Caki2 (cell line): ENCODE measurements at places on chromosomes 3 and 15. TPM values are rescaled to one million over a fixed set of nuclear protein-coding genes. Genes with fewer than 3 reads are reported as not detected.
A peak's percentile ranks its signal among the peaks of the same experiment; 100 is the strongest.

Gene IQCF5
- not detected in 2 replicates for total RNA-seq

DNA sequence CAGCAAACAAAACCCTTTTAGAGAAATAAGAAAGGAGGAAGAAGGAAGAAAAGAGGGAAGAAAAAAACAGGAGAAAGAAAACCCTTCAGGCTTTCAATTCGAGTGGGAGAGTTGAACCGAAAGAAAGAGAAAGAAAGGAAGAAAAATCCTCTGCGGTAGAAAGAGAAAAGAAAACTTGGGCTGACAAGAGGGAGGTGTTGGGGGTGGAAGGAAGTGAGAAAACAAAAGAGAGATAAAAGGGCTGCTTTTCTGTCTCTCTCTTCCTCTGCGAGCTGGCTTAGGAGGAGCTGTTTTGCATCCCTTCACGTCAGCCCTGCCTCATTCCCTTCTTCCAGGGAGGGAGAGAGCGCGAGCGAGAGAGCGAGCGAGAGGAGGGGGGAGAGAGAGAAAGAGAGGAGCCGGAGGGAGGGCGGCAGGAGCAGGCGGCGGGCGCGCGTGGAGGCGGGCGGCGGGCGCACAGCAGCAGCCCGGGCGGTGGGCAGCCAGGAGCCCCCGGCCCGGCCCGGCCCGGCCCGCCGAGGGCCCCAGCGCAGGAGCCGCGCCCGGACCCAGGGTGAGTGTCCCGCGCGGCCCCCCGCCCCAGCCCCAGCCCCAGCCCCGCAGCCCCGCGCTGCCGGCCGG, at the start of gene ZNF710:
Gene ZNF710, plus strand, starts transcription at position 263 of the 621 bp plus-strand sequence. CDS start 65,814 bp downstream, outside the sequence.
- DNase-seq, result peak; percentile 63

- no peak for DNase-seq
Measured at GRCh38 chr3:55947406-55947805, 460.3 kb upstream of the WNT5A start.

GRCh38 chr3:10581251-10581650, 75.9 kb upstream of the ATP2B2 start:
- no peak for DNase-seq

GRCh38 chr3:134751831-134752230, 43.2 kb upstream of the EPHB1 start:
- no peak for DNase-seq

Gene ISLR
- total RNA-seq, result not detected in 2 replicates

Gene SPINK8
- total RNA-seq, result not detected in 2 replicates

GRCh38 chr15:64640146-64640871, 135.1 kb downstream of the RBPMS2 start:
- no peak for DNase-seq

Gene GOLGB1
- total RNA-seq, result 3.9 and 5.0 TPM in 2 replicates

DNA sequence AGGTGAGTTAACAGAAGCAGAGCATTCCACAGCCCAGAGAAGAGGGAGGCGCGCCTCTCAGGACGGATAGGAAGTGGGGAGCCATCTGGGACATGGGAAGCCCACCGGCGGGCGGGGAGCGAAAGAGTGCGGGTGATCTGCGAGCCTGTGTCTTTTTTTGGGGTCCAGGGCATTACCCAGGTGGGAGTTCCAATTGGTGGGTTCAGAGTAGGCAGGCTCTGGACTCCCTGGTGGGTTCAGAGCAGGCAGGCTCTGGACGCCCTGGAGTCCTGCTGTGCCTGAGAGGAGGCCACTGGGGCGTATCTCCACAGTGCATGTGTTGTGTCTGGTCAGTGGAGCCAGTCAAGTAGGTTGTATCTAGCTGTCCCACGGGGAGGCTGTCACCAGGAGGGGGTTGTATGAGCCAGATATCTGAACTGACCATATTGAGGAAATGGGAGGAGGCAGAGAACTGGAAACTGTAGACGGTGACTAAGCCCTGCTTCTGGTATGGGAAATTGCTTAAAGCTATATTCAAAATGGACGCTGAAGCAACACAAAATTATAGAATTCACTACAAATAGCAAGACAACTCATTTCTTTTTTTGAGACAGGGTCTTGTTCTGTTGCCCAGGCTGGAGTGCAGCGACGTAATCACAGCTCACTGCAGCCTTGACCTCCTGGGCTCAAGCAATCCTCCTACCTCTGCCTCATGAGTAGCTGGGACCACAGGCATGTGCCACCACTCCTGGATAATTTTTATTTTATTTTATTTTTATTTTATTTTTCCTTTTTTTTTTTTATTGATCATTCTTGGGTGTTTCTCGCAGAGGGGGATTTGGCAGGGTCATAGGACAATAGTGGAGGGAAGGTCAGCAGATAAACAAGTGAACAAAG, 34.5 kb upstream of the CHST2 start:
- peak; percentile 49 for DNase-seq

Gene SNTN
- not detected in 2 replicates for total RNA-seq

DNA sequence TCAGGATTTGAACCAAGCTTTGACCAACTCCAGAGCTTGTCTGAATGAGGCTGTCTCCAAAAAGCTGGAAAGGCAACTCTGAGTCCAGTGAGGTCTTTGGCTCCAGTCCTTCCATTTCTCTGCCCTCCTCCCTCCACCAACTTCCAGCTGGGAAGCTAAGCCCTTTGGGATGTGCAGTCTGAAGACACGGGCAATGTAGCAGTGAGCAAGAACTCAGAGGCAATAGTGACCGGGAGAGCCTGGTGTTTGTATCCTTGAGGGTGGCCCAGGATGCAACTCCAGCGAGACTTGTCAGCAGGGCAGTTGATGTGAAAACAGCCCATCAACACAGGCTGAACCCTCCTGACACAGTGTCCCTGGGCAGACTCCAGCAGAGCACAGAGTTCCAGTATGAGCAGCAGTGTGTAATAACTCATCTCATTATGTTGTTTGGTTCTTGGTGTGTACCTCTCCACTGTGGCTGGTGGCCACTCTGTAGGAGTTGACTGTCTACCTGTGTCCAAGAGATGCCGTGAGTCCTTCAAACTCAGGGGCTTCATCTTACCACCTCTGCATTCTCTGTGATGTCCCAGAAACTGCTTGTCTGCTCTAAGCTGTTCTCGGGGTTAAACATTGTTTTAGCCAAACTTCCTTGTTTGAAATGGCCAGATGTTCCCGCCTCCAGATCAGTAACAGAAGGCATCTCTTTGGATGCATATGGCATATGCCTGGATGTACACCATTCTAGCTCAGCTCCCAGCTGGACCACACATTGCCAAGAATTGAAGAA, 6.6 kb downstream of the CDCP1 start:
- DNase-seq, result no peak

- no peak for DNase-seq
Measured at GRCh38 chr3:129942296-129942695, 32.2 kb upstream of the TRH start.

Gene CASR
- total RNA-seq, result not detected in 2 replicates

Gene ARHGEF26
- 0.32 and 0.88 TPM in 2 replicates for total RNA-seq

DNA sequence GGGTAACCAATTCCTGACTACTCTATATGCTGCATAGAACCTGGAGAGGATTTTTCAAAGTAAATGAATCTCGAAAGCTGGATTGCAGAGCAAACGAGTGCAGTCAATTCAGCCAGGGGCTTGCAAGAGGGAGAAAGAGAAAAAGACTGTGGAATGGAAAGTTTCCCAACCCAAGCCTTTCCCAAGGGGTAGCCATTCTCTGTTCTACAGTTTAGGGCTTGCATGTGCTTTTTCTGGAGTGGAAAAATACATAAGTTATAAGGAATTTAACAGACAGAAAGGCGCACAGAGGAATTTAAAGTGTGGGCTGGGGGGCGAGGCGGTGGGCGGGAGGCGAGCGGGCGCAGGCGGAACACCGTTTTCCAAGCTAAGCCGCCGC, 511 bp upstream of the RARB start:
- no peak for DNase-seq

GRCh38 chr3:116256843-116257485, 188.3 kb downstream of the LSAMP start:
- peak; percentile 14 for DNase-seq

- no peak for DNase-seq
Measured at GRCh38 chr3:121155028-121155427, 247.0 kb downstream of the STXBP5L start.

Gene SERINC4
- total RNA-seq, result not detected in 2 replicates

Gene ZBTB38
- 23.6 and 38.7 TPM in 2 replicates for total RNA-seq

- DNase-seq, result no peak
Measured at GRCh38 chr3:186418671-186419145, 56.7 kb upstream of the DGKG start.

Gene TIMP4
- 9.8 and 10.5 TPM in 2 replicates for total RNA-seq

Gene TRPM1
- total RNA-seq, result 0.07 TPM in 1 of 2 replicates, not detected in the other

DNA sequence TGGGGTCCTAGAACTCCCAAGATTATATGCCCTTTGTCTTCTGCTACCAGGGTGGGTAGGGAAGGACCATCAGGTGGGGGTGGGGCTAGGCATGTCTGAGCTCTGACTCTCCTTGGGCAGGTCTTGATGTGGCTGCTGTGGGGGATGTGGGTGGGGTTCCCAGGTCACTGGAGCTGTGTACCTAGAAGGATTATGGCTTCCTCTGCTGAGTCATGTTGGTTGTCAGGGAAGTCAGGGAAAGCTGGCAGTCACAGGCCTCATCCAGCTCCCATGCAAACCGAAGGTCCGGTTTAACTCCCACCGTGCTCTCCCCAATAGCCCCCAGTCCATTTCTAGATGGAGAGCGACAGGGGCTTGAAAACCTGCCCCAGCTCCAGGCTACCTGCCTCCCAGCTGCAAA, 35.2 kb downstream of the EID1 start:
- DNase-seq, result peak; percentile 6

- DNase-seq, result no peak
Measured at GRCh38 chr15:37106490-37107001, 6.2 kb upstream of the MEIS2 start.

DNA sequence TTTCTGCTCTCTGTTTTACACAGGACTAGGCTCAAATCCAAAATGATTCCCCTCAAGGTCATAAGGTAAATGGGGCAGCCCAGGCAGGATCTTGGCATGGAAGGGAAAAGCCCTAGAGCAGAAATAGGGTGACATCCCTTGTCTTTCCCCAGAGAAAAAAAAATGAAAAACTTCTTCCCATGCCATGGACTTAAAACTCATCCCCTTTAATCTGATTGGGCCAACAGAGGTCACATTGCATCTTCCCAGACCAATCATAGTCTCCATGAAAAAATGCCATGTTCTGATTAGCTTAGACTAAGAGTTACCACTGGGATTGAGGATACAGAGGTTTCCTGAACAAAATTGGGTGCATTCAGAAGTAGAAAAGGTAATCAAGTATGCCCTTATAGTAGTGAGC, 241.3 kb upstream of the LRTM1 start:
- no peak for DNase-seq

Gene CEP97
- 6.1 and 6.9 TPM in 2 replicates for total RNA-seq

Gene PARP14
- 20.2 and 20.3 TPM in 2 replicates for total RNA-seq

Gene IL12A
- total RNA-seq, result 3.9 and 5.2 TPM in 2 replicates

GRCh38 chr3:188559856-188560255, 405.9 kb downstream of the LPP start:
- DNase-seq, result no peak

DNA sequence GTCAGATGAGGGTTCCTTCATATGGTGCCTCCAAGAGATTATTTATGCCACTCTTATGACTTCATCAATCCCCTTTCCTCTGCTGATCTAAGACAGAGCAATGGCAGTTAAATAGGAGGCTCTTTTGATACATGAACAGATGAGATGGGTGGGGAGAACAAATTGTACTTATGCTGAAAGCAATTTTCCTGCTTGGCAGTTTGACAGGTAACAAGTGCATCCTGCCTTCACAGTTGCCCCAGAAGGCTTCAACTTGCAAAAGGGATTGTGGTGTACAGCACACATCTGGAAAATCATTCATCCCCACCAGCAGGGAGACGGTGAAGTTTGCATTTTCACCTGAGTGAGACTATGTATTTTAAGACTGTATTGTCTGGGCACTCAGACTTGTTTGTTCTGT, 27.3 kb downstream of the ENTPD3 start:
- no peak for DNase-seq

Gene GCHFR
- total RNA-seq, result 73.4 and 105 TPM in 2 replicates

DNA sequence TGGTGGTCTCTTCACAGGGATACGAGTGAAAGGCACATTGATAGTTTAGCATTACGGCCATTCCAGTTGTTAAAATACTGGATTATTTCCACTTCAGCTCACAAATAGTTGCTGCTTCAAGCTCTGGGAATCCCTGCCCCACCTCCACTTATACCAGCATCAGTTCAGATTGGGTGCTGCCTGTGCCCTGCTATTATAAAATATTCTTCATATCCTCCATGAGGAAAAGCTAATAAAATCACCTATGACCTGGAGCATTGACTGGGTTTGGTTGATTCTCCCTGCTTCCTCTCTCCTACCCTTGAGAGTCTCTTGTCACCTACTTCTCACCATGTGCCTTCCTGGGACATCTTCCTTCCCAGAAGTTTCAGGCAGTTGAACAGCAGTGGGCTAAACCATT, 529.0 kb downstream of the MCTP2 start:
- no peak for DNase-seq

DNA sequence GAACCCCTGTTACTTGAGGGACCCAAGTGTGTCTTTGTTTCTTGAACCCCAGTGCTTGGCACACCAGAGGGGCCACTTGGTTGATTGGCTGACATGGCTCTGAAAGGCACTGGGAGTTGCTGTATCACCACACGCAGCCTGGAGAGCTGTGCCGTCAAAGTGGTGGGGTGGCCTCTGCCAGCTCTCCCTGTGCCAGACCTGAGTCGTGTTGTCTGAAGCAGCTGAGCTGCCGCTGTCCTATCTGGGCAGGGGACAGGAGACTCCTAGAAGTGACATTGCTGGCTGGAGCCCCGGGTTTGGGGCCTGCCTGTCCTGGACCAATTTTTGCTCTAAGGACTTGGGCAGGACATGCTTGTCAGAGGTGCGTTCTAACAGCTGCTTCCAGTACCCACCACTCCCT, 5.5 kb upstream of the SNX22 start:
- no peak for DNase-seq

Gene CAMK2N2
- total RNA-seq, result not detected in 2 replicates

Gene AADACL2
- total RNA-seq, result not detected in 2 replicates

DNA sequence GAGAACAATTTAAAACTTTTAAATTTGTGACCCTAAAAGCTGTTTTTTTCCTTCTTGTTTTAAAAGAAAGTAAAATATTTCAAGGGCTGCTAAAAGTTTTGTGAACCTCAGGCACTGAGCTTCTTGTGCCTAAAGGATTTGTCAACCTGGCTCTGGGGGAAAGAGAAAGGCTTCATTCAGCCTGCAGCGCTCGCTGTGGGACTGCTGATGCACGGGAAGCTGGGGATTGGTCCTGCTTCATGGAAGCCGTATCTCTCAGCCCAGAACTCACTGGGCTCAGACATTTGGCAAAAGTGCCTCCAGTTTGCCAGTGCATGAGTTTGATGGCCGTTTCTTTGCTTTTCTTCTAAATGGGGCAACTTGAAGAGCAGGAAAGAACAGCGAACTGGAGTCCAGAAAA, 30.8 kb downstream of the TPRG1 start:
- DNase-seq, result no peak

DNA sequence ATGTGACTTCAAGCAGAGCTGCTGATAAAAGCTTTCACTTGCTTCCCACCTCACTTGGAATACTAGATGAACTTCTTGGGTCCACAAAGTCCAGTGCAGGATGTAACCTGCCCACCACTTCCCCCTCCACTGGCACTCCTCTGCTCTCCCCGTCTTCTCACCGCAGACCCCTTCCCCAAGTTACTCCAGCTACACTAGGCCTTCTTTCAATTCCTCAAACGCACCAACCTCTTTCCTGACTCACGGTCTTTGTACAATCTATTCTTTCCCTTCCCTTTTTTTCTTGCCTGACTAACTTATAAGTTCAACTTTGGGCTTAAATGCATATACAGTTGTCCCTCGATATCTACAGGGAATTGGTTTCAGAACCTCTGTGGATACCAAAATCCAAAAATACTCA, 5.2 kb upstream of the ATP13A3 start:
- no peak for DNase-seq
